ENCODE measurements at places on chromosomes 3 and 15.

DNA sequence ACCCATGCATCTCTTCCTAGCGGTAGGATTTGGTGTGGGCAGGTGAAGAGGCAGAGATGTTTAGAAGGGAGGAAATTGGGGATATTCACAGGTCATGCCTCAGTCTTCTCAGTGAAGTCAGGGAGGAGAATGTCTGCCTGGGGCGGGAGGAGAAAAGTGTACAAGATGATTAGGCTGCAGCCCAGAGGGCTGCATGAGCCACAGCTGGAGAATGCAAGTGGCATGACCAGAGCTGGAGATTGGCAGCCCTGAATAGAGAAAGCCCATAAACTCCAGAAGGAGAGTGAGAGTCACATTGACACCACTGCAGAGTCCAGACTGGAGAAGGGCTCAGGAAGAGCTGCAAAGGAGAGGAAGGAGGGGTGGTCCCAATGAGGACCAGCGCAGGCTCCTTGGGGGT, 22.6 kb downstream of the PDHB start:
- DNase-seq, result no peak

DNA sequence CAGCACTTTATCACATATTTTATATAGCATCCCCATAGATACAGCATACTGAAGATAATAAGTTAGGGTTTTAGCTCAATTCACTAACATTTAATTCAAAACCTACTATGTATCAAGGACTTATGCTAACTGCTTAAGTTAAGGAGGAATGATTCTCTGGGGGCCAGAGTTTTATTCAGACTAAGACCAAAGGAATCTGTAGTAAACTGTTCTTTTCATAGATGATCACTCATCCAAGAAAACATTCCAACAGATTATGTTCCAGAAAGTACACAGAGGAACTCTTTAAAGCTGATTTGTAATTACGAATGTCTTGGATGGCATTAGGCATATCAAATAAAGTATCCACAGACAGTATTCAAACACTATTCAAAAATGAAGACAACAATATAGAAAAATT, 226.4 kb downstream of the SCAPER start:
- DNase-seq, result peak; percentile 60

DNA sequence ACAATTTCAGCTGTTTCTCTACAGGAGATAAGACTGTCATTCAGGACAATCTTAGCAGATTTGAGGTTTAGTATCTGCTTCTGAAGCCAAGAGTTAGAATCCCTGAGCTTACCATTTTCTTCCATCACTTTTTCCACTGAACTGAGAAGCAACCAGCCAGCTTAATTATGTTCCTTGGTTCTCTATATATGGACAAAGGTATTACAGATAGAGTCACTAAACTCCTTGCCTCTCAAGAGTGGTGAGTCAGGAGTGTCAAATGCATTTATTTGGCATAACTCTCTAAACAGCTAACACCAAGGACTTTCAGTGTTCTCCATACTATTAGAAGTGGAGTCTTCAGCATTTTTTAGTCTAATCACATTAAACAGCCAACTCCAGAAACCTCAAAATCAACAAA, 239.3 kb downstream of the ALCAM start:
- peak; percentile 80 for DNase-seq

GRCh38 chr15:57655809-57656208, 50.7 kb upstream of the POLR2M start:
- no peak for DNase-seq

DNA sequence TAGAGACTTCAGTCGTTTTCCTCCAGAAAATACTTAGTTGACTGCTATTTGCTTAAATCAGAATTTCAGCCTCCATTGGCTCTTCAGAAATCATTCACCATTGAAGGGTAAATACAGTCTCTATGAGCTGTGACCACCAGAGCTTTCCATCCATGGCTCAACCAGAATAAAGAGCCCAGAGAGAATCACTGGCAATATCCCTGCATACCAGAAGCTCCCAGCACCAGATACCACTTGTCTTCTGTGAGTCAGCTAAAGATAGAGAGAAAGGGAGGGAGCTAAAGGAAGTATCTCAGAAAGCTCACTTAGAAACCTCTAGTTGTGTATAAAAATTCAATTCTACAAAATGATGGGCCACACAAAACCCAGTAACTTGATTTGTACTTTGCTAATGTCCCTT, 115.2 kb upstream of the TMCO5A start:
- DNase-seq, result peak; percentile 62

GRCh38 chr3:20739814-20740213, 553.8 kb upstream of the SGO1 start:
- no peak for DNase-seq

GRCh38 chr3:33089515-33089914, 7.4 kb downstream of the GLB1 start:
- DNase-seq, result no peak

GRCh38 chr3:37668818-37669610, 192.7 kb upstream of the CTDSPL start:
- DNase-seq, result no peak

DNA sequence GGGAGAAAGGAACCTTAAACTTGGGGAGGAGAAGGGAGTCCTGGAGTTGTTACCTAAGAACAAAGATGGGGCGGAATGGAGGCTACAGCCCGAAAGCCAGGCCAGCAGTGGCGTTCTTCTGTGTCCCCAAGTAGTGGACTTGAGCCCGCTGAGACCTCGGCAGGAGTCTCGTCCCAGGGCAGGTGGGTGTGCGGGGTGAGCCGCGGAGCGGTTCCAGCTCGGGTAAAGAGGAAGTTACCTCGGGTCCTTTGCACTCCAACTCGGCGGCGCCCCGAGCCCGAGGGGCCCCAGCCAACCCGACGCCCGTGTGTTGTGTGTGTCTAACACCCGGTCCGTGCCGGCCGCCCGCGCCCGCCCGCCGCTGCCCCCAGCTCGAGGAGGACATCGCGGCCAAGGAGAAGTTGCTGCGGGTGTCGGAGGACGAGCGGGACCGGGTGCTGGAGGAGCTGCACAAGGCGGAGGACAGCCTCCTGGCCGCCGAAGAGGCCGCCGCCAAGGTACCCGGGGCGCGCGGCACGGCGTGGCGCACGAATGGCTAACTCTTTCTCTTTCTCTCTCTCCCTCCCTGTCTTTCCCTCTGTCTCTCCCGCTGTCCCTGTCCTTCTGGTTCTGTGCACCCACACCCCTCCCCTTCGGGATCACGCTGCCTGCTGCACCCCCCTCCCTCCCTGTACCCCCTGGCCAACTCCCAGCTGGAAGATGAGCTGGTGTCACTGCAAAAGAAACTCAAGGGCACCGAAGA, 959 bp downstream of the TPM1 start:
- no peak for DNase-seq

GRCh38 chr3:110750201-110750600, 321.4 kb upstream of the NECTIN3 start:
- no peak for DNase-seq

DNA sequence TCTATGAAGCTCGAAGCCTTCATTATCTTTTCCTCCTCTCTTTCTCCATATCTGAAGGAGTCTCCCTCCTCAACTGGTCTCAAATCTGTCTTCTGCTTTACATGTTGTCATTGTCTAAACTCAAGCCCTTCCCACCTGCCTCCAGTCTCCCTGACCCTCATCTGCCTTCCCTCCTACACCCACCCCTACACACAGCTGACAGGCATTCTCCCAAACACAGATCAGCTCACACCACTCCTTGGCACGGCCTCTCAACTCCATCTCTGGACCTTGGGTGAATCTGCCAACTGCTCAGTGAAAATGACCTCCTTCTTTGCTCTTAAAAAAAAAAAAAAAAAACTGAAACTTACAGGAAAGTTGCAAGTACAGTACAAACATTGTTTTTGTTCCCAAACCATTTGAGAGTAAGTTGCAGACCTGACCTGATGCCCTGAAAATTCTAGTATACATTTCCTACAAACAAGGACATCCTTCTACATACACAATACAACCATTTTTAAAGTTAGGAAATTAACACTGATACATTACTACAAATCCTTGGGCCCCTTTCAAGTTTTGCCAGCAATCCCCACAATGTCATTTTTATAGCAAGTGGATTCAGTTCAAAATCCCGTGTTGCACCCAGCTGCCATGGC, 49.4 kb upstream of the UBE2E1 start:
- DNase-seq, result no peak

DNA sequence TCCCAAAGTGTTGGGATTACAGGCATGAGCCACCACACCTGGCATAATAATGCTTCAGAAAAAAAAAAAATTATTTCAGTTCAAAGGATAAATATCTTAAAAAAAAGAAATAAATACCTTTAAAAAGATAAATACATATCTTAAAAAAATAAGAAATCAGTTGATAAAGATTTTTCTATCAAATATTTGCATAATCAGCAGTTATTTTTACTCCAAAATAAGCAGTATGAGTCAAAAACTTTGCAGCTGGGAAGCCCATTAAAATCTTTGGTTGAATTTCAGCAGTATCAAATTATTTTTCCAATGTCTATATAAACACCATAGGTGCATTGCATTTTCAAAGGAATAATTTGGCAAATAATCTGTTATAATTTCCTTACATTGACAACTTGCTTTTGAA, 202.5 kb downstream of the KBTBD8 start:
- DNase-seq, result no peak

- peak; percentile 96 for DNase-seq
Observed at GRCh38 chr3:124986192-124987143, 51.9 kb upstream of the MUC13 start.

GRCh38 chr15:69513450-69513960, 60.9 kb downstream of the RPLP1 start:
- no peak for DNase-seq

- peak; percentile 65 for DNase-seq
Observed at GRCh38 chr3:25854214-25854613, 64.3 kb downstream of the OXSM start.

DNA sequence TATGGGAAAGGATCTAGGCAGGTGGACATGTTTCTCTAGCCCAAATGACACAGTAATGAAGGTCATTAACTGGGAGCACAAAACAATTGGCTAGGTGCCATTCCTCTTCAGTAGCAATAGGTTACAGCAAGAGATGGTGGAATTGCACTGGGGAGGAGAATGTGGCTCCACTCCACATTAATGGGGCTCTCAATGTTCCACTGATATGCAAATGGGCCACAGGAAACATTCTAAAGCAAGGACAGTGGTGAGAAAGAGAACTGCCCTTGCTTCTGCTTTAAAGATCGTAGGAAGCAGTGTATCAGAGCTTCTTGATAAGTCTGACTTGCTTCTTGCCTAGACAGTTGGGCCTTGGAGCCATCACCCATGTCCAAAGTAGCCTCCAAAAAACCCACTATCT, 271.4 kb upstream of the PPP2R3A start:
- no peak for DNase-seq

GRCh38 chr3:119173325-119173724, at the start of gene UPK1B:
TSS of gene UPK1B (plus strand) at chr3:119173598. CDS start at chr3:119186742, 13,144 bp downstream.
- no peak for DNase-seq

- no peak for DNase-seq
Observed at GRCh38 chr15:100384108-100384410, 42.3 kb upstream of the ADAMTS17 start.

DNA sequence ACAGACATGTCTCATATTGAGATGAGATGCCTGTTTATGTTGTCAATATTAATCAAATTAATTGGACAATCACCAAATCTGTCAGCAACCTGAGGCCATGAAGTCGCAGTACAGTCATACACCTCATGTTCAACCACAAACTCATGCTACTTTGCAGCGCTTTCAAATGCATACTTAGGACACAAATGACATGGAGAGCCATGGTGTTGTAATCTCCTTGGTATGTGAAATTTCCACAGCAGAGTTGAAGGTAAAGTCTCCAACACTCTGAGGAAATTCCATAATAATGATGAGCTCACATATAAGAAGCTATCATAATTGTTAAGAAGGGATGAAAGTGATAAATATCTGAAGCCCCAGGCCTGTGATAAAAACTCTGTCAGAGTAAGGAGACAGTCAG, 873.9 kb downstream of the MCTP2 start:
- DNase-seq, result peak; percentile 72

DNA sequence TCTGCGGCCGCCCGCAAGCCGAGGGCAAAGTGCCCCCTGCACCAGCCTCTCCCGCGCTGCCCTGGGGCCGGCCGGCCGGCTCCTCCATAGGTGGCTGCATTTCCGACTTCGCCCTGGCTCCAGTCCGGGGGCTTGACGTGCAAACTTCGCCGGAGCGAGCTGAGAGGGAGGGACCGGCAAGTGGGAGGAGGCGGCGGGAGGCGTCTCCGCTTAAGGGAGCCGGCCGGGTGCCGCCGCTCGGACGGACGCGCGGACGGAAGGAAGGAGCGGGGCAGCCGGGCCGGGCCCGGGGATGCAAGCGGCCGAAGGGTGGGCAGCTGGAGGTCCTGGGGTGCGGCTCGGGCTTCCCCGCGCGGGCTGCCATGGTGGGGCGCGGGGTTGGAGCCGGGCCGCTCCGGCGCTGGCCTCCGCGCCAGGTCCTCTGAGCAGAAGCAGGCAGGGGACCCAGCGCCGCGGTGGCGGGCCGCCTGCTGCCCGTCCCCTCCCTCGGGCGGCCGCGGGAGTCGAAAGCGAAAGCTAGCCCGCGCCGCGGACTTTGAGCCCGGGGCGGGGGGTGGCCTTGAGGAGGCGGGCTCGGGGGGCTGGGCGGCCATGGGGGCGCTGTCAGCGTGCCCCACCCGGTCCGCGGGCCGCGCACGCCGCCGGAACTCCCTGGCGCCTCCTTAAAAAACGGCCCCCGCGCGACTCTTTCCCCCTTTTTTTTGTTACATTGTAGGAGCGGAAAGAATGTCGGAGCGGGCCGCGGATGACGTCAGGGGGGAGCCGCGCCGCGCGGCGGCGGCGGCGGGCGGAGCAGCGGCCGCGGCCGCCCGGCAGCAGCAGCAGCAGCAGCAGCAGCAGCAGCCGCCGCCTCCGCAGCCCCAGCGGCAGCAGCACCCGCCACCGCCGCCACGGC, at the start of gene SCAANT1:
Gene SCAANT1, minus strand, starts transcription at position 511 of the 895 bp plus-strand sequence.
- peak; percentile 90 for DNase-seq

GRCh38 chr15:80179025-80179759, 26.4 kb downstream of the FAH start:
- DNase-seq, result peak; percentile 98

DNA sequence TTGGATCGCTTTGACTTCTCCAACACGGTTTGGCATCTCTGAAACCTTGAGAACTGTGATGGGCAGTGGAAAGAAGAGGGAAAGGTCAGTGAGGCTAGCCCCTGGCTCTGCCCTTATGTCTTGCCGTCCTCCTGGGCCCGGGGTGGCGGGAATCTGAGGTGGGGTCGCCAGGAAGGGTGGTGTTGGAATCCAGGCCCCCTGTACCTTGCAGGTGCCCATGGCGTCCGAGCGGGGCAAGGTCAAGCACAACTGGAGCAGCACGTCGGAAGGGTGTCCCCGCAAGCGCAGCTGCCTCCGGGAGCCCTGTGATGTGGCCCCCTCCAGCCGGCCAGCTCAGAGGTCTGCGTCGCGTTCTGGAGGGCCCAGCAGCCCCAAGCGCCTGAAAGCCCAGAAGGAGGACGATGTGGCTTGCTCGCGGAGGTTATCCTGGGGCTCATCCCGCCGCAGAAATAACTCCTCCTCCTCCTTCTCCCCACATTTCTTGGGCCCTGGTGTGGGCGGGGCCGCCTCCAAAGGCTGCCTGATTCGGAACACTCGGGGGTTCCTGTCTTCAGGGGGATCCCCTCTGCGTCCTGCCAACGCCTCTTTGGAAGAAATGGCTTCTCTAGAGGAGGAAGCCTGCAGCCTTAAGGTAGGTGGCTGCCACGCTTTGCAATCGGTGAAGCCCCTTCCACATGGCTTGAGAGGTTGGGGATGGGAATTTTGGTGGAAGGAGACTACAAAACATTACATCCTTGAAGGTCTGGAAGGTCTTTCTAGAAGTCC, 907 bp downstream of the TATDN2 start:
- peak; percentile 2 for DNase-seq

Data from IMR-90 (cell line).